ENCODE measurements at places on chromosomes 12 and 14.

DNA sequence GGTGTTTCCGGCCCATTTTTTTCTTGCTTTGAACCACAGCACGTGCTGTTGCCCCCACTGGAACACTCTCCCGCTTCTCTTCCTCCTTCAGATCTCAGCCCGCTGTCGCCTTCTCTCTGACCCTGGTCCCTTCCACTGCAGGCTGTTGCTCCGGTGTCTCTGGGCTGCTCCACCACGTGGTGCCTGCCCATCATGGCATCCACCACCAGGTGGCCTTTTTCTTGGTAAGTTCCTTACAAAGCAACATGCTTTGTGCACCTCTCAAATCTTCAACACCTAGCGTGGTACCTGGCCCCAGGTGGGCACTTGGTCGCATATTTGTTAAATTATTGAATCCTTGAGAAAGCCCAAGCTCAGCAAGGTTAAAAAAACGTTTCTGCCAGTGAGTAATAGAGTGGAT lies 19.1 kb downstream of the TUNAR start:
- DNase-seq: peak; percentile 45

- DNase-seq: no peak
Measured at GRCh38 chr12:30416631-30417030, 279.0 kb downstream of the IPO8 start.

DNA sequence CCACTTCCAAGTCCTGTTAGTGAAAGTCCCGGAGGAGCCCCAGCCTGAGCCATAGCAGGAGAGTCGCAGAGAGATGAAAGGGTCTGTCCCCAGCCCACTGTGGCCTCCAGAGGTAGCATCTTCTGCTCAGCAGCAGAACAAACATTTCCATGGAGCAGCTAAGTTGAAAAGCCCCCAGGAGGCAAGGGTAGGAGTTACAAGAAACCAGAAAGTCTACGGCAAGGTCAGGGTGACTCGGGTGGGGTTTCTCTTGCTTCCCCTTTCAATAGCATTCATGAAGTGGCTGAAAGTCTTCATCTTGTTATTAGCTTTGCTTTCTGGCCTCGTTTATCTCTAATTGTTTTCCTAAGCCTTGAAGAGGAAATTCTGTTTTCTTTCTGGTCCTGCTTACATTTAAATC lies 151.2 kb upstream of the DIO3 start:
- DNase-seq: no peak

DNA sequence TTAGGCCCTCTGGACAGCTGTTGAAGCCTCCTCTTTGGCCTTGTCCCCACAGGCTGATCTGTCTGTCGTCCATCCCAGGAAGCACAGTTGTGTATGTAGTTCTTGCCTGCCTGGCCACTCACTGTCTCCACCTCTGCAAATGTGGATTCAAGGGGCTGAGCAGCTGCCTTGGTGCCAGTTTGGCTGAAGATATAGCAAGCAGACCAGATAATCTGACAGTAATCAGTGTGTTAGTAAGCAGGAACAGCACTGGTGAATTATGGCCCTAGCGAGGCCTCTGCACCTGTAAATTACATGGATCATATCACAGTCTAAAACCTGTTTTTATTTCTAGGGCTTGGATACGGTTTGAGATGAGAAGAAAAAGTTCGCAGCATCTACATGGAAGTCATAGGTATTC lies 282.5 kb upstream of the NOS1 start:
- no peak for DNase-seq

DNA sequence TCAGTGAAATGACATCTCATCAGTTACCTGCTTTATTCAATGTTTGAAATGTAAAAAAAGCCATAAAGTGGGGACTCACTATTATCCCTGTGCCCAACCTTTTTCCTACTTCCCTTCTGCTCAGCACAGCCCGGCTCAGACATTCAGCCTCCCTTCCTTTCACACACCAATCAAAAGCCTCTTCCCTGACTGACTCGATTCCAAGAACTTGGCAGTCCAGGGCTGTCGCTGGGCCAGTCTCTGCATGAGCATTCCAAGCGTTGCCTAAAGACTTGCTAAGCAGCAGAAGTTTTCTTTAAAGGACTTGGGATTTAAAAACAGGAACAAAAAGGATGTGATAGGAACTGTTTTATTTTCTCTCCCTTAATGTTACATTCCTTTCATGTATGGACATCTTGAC lies 22.7 kb downstream of the ITPR2 start:
- DNase-seq: no peak

DNA sequence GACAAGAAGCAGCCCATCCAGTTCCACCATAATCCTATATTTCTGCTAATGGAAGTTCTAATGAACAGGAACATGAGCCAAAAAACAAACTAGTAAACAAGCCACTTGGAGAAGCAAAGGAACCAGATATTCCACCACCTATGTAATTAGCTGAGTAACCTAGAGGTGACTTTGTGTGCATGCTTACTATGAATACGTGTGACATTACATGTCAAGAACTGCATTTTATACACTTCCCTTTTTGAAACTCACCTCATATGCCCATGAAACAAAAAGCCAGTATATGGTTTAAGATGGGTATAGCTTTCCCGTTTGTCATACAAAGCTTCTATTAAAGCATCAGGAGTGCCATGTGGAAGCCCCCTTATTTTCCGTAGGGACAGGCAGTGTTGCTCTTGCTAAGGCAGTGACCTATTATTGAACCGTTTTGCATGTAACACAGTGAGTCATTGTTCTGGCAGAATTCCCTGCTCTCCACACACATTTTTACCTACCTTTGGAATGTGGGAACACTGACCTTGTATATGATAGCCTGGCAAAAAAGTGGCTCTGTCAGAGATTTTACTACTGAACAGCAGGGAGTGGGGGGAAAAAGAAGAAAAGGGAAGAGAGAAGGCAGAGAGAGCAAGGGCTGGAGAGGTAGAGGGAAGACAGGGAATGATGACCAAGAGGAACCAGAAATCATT lies 34.8 kb upstream of the FRMD6 start:
- no peak for DNase-seq

- no peak for DNase-seq
Measured at GRCh38 chr12:96419576-96420276, 19.5 kb upstream of the CDK17 start.

- no peak for DNase-seq
Measured at GRCh38 chr14:104601786-104602185, 2.8 kb downstream of the TMEM179 start.

GRCh38 chr14:75303381-75303789 lies 24.8 kb downstream of the FOS start:
- peak; percentile 66 for DNase-seq

GRCh38 chr14:88667555-88668273 lies 104.9 kb downstream of the ZC3H14 start:
- DNase-seq: peak; percentile 40

GRCh38 chr12:66087365-66087943 lies 43.1 kb downstream of the LLPH start:
- DNase-seq: peak; percentile 67

DNA sequence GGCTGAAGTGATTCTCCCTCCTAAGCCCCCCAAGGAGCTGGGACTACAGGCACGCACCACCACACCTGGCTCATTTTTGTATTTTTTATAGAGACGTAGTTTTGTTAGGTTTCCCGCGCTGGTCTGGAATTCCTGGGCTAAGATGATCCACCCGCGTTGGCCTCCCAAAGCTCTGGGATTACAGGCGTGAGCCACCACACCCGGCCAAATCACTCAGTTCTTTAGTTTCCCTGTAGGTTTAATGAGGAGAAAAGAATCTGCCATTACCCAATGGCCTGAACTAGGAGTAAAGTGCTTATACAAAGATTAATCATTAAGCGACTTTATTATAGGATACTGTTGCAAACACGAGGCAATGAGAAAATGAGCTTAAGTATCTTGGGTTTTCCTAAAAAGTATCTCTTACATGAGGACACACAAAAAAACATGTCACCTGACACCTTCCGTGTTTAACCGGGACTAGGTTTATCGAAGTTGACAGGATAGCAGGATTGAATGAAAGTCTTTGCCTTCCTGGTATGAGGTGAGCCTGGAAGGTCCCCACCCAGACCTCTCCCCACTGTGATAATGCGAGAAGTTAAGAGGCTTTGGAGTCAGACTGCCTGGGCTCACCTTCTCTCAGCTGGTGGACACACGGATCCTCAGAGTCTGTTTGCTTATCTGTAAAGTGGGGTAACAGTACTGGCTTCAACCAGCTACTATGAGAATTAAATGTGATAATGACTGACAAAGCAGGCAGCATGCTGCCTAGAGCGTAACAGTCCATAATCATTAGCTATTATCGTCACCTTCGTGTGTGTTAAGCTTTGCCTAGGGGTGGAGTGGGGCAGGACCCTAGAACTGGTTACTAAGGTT lies 133.5 kb upstream of the KRAS start:
- no peak for DNase-seq

- no peak for DNase-seq
Measured at GRCh38 chr12:131499864-131500190, 211.1 kb upstream of the SFSWAP start.

DNA sequence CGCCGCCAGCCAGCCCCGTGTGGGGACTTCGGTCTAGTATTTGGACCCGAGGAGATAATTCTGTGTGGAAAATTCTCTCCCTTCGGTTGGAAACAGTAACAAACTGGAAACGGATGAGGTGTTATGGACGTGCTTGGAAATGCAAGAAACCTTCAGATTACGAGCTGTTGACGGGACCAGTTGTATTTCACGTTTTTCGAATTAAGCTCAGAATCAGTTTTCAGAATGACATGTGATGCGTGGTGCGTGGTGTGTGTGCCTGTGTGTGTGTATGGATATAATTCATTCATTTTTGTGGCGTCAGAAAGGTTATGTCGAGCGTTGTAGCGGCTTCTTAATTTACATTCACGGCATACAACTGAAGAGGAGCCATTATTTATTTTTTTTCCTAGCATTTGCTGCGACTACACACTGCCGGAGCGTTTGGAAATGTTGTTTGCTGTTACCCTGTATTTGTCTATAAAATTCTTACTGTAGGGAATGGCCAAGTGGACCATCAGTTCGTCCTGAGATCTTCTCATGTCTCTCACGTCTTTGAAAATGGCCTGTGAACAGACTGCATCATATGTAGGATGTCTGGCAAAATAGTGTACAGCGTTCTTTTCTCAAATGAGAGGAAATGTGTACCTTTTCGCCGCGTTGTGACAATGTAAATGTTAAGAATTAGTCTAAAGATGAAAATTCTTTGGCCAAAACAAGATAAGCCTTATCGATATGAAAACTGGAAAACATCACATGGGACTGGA lies 1.3 kb downstream of the TRAF3 start:
- peak; percentile 43 for DNase-seq

DNA sequence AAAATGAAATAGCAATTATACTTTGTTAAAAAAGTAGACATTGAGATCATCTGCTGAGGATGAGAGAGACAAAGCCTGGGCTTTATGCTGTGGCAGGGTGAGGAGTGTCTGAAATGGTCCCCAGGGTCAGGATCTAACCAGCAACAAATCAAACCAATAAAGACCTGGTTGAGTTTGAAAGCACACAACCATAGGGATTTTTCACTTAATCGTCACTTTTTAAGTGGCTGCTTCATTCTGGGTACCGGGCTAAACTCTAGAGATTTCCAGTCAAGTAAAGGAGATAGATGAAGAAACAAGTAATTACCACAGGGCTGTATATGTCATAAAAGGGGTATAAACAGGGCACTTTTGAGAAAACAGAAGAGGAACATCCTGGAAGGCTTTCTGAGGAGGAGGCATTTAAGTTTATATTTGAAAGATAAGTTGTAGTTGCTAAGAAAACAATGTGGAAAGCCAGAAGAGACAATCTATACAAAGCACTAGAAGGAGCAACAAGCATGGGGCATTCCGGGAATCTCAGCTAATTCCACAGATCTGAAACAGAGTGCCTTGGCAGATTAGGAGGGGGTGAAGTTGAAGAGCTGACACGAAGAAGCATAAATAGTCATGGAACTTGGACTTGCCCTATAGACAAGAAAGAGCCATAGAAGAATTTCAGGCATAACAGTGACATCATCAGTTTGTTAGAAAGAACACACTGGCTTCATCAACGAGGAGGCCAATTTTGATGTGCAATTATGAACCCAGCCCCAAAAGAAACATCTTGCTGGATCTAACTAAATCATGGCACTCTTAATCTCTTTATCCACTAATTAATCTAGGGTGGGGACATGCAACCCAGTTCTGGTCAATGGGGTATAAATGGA lies 46.9 kb upstream of the FRS2 start:
- DNase-seq: no peak

DNA sequence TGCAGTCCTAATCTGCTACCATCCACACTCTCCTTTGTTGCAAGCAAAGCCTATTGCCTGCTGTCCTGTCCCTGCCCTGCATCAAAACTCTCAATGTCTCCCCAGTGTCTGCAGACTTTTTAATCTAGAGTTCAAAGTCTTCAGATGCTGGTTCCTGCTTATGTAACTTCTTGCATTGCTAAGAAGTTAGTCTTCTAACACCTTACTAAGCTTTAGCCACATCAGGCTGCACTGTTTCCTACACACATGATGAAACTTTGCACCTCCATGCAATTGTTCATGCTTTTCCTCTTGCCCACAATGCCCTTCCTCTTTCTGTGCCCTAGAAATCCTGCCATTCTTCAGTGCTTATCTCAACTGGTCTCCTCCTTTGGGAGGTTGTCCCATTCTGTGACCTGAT lies 16.2 kb upstream of the DICER1 start:
- DNase-seq: no peak

DNA sequence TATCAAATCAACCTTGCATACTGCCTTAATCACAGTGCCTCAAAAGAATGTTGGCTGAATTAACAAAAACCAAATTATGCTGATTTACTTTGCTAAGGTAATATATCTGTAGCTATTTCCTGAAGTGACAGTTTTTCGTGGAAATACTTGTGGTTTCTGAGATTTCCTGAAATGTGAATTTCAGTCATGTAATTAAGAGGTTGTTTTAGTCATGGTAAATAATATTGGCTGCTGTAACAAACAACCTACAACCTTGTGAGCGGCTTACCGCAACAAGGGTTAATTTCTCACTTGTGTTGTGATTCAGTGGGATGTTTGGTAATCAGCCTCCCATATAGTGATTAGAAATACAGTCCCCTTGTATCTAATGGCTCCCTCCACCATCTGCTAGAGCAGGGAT lies 387.9 kb downstream of the NELL2 start:
- no peak for DNase-seq

DNA sequence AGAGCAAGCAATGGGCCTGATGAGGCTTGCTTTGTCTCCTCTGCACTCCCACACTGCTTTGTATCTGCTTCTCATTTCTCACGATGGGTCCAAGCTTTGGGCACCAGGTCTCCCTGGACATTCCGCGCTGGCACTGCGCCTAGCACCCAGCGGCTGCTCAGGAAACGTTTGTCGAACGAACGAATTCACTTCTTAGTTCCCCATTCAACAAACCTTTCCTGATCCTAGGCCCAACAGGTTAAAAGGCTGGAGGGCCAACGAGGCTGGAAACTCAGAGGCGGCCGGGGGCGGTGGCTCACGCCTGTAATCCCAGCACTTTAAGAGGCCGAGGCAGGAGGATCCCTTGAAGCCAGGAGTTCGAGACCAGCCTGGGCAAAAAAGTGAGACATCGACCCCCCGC lies 1.0 kb upstream of the GLRX5 start:
- no peak for DNase-seq

GRCh38 chr14:64845878-64846277 lies 33.8 kb downstream of the SPTB start:
- DNase-seq: no peak

GRCh38 chr12:95738024-95738611 lies 52.4 kb downstream of the NTN4 start:
- no peak for DNase-seq

GRCh38 chr12:29032446-29032845 lies 116.6 kb upstream of the FAR2 start:
- DNase-seq: no peak

GRCh38 chr12:109902891-109903418 lies 2.9 kb downstream of the TCHP start:
- no peak for DNase-seq
